ENCODE measurements at places on chromosomes 13 and 19.

- no peak for DNase-seq
Measured at GRCh38 chr19:1396768-1397679, 4.3 kb downstream of the GAMT start.

GRCh38 chr13:99393791-99394735 is 86.9 kb upstream of the GPR183 start:
- no peak for DNase-seq

- no peak for DNase-seq
Measured at GRCh38 chr13:20414546-20415305, 110.9 kb downstream of the CRYL1 start.

GRCh38 chr19:33397536-33398360 is 24.2 kb downstream of the CEBPG start:
- peak; percentile 66 for DNase-seq

GRCh38 chr13:28984326-28984725 is 164.2 kb downstream of the MTUS2 start:
- DNase-seq = no peak

DNA sequence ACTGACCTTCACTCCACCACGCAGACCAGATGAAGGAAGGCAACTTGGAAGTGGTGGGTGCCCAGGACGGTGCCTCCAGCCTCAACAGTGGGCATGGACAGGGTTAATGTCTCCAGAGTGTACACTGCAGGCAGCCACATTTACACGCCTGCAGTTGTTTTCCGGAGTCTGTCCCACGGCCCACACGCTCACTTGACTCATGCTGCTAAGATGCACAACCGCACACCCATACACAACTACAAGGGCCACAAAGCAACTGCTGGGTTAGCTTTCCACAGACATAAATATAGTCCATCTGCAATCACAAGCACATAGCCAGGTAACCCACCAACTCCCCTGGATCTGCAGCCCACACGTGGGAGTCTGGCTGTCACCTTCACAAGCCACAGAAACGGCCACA is 12.6 kb upstream of the AXL start:
- no peak for DNase-seq

DNA sequence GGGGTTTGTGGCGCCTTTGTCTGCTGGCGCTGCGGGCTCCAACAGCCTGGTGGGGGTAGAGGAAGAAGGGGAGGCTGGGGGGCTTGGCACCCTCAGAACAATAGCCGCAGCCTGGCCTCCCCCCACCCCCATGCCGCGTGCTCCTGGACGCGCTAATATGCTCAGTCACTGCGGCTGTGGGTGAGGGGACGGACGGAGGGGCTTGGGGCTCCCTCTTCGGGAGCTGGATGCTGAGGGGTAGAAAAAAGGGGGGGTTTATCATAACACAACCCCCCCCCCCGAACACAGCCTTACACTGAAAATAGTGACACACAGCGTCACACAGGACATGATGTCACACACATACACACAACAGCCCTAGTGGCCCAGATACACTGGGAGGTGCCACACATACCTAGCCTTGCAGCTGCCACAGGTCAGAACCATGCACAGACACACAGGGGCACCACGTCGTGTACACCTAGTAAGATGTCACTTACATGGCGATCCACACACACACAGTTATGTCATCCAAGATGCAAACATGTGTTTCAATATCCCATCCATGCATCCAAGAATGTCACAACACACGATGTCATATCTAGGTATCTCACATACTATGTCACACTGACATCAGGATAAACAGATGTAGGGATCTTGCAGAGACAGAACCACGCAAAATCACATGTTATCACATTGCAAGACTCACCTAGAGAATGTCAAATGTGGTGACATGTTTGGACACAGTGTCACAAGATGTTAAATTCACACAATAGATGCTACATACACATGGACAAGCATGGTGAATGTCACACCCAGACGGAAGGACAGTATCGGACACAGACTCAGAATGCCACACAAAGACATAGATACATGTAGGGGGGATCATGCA is 806 bp downstream of the MAST1 start:
- no peak for DNase-seq

DNA sequence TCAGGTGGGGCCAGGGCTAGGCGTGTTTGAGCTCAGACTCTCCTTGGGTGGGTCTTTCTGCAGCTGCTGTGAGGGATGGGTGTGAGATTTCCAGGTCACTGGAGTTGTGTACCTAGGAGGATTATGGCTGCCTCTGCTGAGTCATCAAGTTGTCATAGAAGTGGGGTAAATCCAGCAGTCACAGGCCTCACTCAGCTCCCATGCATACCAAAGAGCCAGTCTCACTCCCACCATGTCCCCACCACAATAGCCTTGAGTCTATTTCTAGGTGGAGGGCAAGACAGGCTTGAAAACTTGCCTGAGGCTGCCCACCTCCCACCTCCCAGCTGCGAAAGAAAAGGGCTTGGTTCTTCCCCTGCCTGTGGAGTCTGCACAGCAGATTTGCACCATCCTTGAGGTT is 194.0 kb upstream of the PCDH17 start:
- no peak for DNase-seq

- DNase-seq = no peak
Measured at GRCh38 chr13:30752201-30752797, 17.0 kb downstream of the ALOX5AP start.

Measured in left forelimb (tissue), 1 donor.